HFFc6 (cell line): ENCODE measurements at places on chromosomes 3 and 15. TPM values are rescaled to one million over a fixed set of nuclear protein-coding genes. Genes with fewer than 3 reads are reported as not detected.

DAZL gene
- total RNA-seq, result not detected in 3 replicates

DNA sequence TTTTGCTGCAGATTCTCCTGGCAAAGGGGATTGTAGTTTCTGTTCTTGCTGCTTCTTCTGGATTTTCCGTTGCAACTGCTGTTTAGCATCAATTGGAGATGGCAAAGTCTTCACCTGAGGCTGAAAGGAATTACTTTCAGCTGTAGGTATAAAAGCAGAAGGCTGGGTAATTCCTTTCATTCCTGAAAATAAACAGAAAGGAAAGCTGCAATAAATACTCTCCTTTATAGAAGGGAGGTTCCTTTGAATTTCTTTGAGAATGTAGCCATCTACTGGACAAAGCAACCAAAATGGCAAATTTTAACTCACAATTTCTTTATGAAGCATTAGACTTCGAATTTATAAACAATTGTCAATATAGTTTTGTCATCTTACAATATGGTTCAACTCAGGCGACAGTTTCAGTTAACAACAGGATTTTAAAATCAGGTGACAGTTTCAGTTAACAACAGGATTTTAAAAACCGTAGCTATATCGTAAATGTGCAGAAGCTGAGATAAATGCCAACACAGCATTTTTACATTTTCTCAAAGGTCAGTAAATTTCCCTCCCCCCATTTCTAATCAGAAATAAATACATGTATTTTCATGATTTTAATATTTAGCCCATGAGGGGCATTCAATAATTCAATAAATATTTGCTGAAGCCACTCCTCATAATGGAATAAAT lies 104.9 kb upstream of the NEDD4 start:
- DNase-seq, result no peak

GRCh38 chr15:95990833-95991232 lies 339.7 kb upstream of the NR2F2 start:
- no peak for DNase-seq

DNA sequence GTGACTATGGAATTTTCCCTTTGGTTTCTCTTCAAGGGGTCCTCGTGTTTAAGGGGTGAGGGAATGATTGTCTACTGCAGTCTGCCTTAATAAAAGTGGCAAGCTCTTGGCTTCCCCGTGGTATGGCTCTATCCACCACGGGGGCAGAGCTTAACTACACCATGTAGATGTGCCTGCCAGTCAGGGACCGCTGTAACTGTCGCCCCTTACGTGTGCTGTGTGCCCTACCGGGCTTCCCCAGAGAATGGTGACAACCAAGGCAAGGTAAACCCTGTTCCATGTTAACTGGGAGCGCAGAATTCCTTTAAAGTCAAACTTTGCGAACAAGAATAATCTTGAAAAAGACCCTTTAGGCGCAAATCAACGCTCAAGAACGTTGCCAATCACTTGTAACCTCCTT lies 966 bp upstream of the C3orf80 start:
- DNase-seq, result no peak

SMCO1 gene
- not detected in 3 replicates for total RNA-seq
